ENCODE measurements at places on chromosomes 1 and 21. TPM values are rescaled to one million over a fixed set of nuclear protein-coding genes. Genes with fewer than 3 reads are reported as not detected.

UBASH3A gene
- total RNA-seq = not detected

CHI3L1 gene
- total RNA-seq = not detected

SERTAD4 gene
- 0.29 TPM for total RNA-seq

RPTN gene
- total RNA-seq = not detected

Data from NCI-H460 (cell line).